ENCODE measurements at places on chromosomes 4 and X.

- no peak for DNase-seq
These were observed 496.0 kb upstream of the AGA start for GRCh38 chr4:177938226-177938625.

GRCh38 chr4:113162089-113162488 is 112.6 kb downstream of the ANK2 start:
- no peak for DNase-seq

DNA sequence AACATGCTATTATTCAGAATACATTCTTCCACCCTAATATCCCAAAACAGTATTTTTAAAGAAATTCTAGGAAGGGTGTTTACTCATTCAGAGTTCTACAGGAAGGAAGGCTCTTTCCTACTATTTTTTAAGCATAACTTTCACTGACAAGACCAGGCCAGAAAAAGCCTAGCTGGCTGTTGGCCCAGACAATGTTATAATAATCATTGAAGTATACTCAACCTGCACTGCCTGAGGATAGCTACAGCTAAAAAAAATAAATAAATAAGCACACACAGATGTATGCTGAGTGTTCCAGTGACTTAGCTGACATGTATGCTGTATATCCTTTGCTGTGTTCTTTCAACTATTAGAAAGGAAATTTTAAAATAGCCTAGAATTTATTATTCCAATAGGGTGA is 145.8 kb upstream of the SPRY1 start:
- no peak for DNase-seq

DNA sequence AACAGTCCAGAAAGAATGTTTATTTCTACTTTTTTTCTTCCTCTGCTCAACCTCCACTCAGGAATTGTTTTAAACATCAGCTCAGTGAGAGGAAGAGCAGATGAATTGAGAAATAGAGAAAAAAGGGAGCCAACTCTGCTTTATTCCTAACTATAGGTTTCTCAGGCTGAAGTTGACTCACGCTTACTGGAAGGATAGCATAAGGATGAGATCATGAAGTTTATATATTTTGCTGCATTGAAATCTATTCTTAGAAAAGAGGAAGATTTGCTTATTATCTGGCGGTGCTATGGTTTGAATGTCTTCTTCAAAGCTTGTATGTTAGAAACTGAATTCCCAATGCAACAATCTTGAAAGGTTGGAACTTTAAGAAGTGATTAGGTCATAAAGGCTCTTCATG is 1673.4 kb upstream of the PCDH7 start:
- DNase-seq, result no peak
